ENCODE measurements at places on chromosomes 2 and 18. TPM values are rescaled to one million over a fixed set of nuclear protein-coding genes. Genes with fewer than 3 reads are reported as not detected.

GRCh38 chr2:117631152-117631945, 183.1 kb upstream of the DDX18 start:
- peaks cover 28% of the 10 kb centered on the region for H3K4me1 ChIP-seq
- no peaks in the 10 kb centered on the region for H3K36me3 ChIP-seq
- no peak overlapping the region for H3K27ac ChIP-seq
- no peaks in the 10 kb centered on the region for H3K27me3 ChIP-seq
- H3K4me3 ChIP-seq, result no peak overlapping the region
- DNase-seq, result peak; percentile 80

DNA sequence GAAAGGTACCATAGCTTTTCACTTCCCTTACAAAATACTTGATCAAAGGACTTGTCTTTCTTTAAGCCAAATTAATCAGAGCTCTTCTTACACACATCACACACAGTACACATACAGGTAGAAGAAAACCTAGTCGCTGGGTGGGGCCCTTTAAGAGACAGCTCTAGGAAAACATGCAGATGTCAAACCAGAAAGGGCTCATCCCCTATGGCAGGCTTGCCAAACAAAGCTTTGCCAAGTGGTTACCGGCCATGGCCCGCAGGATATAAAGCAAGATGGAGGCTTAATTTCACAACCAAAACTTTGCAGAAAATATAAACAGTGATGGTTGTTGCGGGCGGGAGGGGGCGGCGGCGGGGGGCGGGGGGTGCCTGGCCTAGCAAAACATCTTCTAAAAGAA, 2156.0 kb upstream of the PIK3C3 start:
- no peaks in the 10 kb centered on the region for H3K27me3 ChIP-seq
- no peaks in the 10 kb centered on the region for H3K36me3 ChIP-seq

DNA sequence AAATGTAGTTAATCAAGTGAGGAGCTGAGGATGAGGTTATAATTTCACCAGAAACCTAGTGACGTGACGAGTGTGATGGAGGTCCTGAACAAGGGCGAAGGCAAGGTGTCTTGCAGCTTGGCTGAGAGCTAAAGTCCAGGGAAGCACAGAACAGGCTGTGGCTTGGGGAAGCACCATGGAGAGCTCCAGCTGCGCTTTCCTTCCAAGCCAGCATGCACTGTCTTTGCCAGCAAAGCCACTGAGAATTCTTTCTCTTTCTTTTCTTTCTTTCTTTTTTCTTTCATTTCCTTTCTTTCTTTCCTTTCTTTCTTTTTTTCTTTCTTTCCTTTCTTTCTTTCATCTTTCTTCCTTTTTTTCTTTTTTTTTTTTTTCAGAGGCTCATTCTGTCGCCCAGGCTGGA, 239.3 kb downstream of the FBXO15 start:
- no peak for DNase-seq
- no peak overlapping the region for H3K4me3 ChIP-seq
- no peaks in the 10 kb centered on the region for H3K4me1 ChIP-seq
- no peaks in the 10 kb centered on the region for H3K36me3 ChIP-seq

DNA sequence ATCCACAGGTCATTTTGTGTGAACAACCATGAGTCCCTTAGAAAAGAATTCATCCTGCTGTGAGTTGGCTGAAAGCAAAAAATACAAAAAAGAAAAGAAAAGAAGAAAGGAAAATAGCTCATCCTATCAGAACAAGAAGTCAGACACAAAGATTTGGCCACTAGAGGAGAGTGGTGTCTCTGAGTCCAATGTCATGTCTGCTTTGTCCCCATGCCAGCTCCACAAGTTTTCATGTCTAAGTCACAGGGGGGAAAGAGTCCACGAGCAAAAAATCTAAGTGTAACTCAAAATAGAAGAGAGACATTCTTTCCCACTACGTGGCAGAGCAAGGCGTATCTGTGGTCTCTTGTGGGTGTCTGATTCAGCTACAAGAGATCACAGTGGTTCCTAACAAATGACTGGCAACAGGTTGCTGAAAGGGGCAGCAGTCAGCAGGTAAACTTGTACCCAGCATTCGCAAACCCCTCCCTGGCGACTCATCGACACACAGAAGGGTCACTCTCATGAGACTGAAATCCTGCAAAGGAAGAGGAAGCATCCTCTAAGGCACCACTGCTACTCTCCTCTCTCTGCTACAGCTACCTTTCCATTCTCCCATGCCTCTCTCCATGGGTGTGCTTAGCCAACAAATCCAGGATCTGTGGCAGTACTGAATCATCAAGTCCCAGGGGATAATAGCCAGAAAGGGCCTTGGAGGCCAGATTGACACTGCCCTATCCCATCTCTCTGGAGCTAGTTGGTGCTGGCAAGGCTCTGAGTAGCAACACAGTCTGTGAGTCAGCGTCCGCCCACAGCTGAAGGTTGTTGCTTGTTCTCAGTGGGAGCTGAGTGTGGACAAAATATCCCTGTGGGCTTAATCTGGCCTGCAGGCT, 123.0 kb upstream of the SLC39A10 start:
- no peak overlapping the region for H3K4me3 ChIP-seq
- peak overlapping the region; percentile 26 for H3K27ac ChIP-seq
- H3K36me3 ChIP-seq, result no peaks in the 10 kb centered on the region
- H3K4me1 ChIP-seq, result peaks cover 29% of the 10 kb centered on the region

DNA sequence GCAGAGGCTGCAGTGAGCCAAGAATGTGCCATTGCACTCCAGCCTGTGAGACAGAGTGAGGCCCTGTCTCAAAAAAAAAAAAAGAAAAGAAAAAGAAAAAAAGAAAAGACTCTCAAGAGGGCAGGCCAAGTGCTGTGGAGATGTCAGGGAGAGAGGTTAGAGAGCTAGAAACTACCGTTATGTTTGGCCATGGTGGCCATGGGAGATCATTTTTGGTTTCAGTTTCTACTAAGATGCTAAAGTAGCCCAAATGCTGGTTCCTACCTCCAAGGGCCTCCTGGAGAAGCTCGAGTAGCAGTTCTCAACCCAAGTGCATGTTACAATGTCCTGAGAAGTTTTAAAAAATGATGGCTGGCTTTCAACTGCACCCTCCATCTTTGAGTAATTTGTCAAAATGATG, 47.4 kb upstream of the TCF4 start:
- no peak overlapping the region for H3K4me3 ChIP-seq
- H3K36me3 ChIP-seq, result no peaks in the 10 kb centered on the region
- H3K27me3 ChIP-seq, result no peaks in the 10 kb centered on the region
- H3K4me1 ChIP-seq, result no peaks in the 10 kb centered on the region
- DNase-seq, result no peak
- no peak overlapping the region for H3K27ac ChIP-seq

GRCh38 chr2:160632084-160632975, 138.7 kb upstream of the RBMS1 start:
- no peak for DNase-seq
- no peaks in the 10 kb centered on the region for H3K36me3 ChIP-seq
- no peak overlapping the region for H3K4me3 ChIP-seq
- no peaks in the 10 kb centered on the region for H3K4me1 ChIP-seq
- H3K27ac ChIP-seq, result no peak overlapping the region

GRCh38 chr2:196987298-196987648, 60.8 kb upstream of the PGAP1 start:
- H3K36me3 ChIP-seq, result no peaks in the 10 kb centered on the region
- no peak for DNase-seq
- no peaks in the 10 kb centered on the region for H3K27me3 ChIP-seq
- H3K27ac ChIP-seq, result peak overlapping the region; percentile 99
- H3K4me3 ChIP-seq, result peak overlapping the region; percentile 25

DNA sequence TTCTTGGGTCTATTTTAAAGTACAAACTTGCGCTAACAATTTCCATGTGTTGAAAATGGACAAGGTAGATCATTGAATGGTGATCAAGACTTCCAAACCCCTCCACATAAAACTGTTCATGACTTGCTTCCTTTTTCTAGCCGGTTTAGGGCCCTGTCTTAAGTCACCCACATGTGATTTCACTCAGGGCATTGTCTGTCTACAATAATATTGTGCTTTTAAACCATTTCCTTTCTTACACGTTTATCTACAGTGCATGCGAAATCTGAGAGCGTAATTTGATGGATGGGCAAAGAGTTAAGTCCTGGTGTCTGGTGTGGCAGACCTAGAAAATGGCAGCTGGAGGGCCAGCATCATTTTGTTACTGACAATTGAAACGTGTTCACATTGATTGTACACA, 2.0 kb upstream of the ZNF516 start:
- no peaks in the 10 kb centered on the region for H3K27me3 ChIP-seq
- no peak for DNase-seq
- H3K4me3 ChIP-seq, result no peak overlapping the region

DNA sequence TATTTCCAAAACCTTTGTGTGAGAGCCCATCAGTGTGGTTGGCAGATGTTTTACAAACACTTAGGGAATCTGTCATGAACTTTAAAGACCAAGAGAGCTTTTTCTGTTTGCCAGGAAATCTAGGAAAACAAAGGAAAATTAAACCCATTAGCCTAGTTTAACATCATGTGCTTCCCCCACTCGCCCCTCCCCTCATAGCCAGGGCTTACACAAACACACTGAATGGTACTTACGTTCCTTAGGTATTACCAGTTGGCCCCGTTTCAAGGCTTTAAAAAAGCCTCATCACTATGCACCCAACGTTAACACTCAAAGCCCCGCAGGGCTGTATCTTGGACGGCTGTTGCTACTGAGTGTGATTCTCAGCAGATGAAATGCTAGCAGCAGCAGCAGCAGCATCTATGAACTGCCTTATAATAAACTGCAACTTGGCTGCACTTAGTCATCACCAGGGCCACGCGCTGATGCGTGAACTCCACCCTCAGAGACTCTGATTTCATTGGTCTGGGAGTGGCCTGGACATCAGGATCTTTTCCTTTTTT, 20.1 kb upstream of the TTC39C start:
- H3K4me1 ChIP-seq, result peaks cover 8% of the 10 kb centered on the region
- no peaks in the 10 kb centered on the region for H3K27me3 ChIP-seq
- DNase-seq, result peak; percentile 65
- H3K27ac ChIP-seq, result peak overlapping the region; percentile 77
- peak overlapping the region; percentile 35 for H3K4me3 ChIP-seq

DNA sequence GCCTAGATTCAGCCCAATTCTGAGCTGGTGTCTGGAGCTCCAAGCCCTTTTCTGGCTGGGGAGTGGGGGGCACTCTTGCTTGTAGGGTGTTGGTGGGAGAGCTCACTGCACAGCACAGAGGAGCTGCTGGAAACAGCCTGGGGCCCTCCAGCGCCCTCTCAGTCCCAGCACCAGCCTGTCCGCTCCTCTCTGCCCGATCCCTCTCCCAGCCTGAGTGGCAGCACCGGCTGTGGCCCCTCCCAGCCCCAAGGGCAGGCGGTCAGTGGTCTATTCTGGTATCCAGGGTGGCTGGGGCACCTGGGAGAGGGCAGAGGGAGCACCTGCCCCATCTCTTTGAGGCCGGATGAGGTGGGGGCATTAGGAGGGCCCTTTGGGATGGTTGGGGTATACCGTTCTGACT, 13.2 kb upstream of the DES start:
- H3K27me3 ChIP-seq, result no peaks in the 10 kb centered on the region
- no peak for DNase-seq
- H3K27ac ChIP-seq, result no peak overlapping the region
- H3K36me3 ChIP-seq, result no peaks in the 10 kb centered on the region
- peaks cover 15% of the 10 kb centered on the region for H3K4me1 ChIP-seq

DNA sequence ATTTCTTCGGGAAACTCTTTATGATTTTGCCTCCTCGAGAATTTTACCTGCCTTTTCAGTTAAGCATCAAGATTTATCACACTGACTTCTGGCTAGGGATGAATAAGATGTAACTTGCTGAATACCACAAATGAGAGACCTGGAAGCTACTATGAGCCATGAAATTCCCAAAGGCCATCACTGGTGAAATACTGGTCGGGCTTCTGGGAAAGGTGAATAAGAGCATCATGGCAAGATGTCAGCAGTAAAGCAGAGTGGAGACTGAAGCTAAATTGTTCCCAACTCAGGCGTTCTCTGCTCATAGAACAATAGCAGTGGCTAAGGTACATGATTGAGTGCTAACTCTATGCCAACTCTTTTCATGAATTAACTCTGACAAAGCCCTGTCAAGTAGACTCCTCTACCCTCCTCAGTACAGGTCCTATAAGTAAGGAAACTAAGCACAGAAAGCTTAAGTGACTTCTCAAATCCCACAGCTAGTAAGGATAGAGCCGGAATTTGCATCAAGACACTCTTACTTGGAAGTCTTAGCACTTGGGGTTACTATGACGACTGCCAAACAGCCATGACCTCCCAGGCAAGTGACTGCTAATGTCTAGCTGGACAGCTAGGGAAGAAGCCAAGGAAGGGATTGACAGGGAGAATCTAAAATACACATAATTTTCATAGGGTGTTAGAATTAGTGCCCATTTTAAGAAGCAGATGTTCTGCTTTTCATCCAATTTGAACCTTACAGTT, 22.7 kb upstream of the DSC3 start:
- no peaks in the 10 kb centered on the region for H3K36me3 ChIP-seq
- H3K4me3 ChIP-seq, result no peak overlapping the region
- no peak overlapping the region for H3K27ac ChIP-seq
- no peak for DNase-seq
- no peaks in the 10 kb centered on the region for H3K27me3 ChIP-seq
- H3K4me1 ChIP-seq, result no peaks in the 10 kb centered on the region

GRCh38 chr18:35624146-35624545, 42.6 kb downstream of the GALNT1 start:
- no peaks in the 10 kb centered on the region for H3K27me3 ChIP-seq
- no peaks in the 10 kb centered on the region for H3K4me1 ChIP-seq
- H3K27ac ChIP-seq, result no peak overlapping the region

- no peak for DNase-seq
- no peak overlapping the region for H3K27ac ChIP-seq
- no peaks in the 10 kb centered on the region for H3K27me3 ChIP-seq
- H3K4me1 ChIP-seq, result peaks cover 15% of the 10 kb centered on the region
- no peak overlapping the region for H3K4me3 ChIP-seq
- H3K36me3 ChIP-seq, result no peaks in the 10 kb centered on the region
These were observed 61.0 kb downstream of the SPP2 start for GRCh38 chr2:234111523-234111922.

GRCh38 chr2:234593636-234594035, 96.8 kb upstream of the ARL4C start:
- H3K4me1 ChIP-seq, result no peaks in the 10 kb centered on the region
- H3K27ac ChIP-seq, result no peak overlapping the region
- H3K36me3 ChIP-seq, result no peaks in the 10 kb centered on the region
- no peaks in the 10 kb centered on the region for H3K27me3 ChIP-seq
- DNase-seq, result no peak

DNA sequence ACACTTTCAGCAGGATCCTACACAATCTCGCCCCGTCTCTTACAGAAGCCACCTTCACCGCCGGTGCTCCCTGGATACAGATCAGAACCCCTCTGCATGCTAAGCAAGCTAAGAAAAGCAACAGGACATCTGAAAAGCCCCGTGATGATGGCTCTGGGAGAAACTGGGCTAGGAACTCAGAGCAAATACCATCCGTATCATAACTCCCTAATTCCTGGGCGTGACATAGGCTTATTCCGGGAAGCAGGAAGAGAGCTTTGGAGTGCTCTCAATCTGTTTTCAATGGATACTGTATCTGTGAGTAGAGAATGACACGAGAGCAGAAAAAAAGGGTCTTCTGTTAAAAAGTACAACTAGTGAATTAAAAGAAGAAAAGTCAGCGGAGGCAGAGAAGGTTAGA, 121.6 kb downstream of the SPP2 start:
- no peak overlapping the region for H3K27ac ChIP-seq
- peaks cover 9% of the 10 kb centered on the region for H3K4me1 ChIP-seq
- no peaks in the 10 kb centered on the region for H3K36me3 ChIP-seq
- H3K4me3 ChIP-seq, result no peak overlapping the region

Gene HOXD9
- 4.8 TPM for polyA plus RNA-seq

Gene OR6B2
- not detected for polyA plus RNA-seq

Gene C2orf72
- 0.32 TPM for polyA plus RNA-seq

Gene LMAN2L
- polyA plus RNA-seq, result 17.7 TPM

Gene CRACDL
- polyA plus RNA-seq, result not detected

Gene LIMS4
- 10.7 TPM for polyA plus RNA-seq

Gene REL
- polyA plus RNA-seq, result 0.96 TPM

Gene C2orf15
- polyA plus RNA-seq, result 0.25 TPM

Gene MALL
- polyA plus RNA-seq, result 5.2 TPM

Gene CTDP1
- polyA plus RNA-seq, result 15.6 TPM

Gene M1AP
- polyA plus RNA-seq, result 0.03 TPM

Gene FSHR
- not detected for polyA plus RNA-seq

Gene CRYGD
- polyA plus RNA-seq, result not detected

Data from SK-N-SH (cell line).